ENCODE measurements at places on chromosomes 12 and 14.

DNA sequence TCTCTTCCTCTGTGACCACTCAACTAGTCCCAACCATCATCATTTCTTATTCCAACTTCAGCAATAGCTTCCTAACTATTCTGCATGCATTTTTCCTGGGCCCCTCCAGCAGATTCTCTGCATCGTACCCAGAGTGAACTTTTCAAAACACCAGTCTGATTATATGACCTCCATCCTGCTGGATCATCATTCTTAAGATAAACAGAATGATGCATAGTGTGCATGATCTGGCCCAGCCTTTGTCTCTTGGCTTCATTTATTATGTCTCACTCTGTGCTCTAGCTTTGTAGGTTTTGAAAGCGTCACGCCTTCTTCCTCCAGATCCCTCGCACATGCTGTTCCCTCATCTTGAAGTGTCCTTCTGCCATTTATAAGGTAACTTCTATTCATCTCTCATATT lies 46.3 kb upstream of the SLC38A4 start:
- no peak for DNase-seq

DNA sequence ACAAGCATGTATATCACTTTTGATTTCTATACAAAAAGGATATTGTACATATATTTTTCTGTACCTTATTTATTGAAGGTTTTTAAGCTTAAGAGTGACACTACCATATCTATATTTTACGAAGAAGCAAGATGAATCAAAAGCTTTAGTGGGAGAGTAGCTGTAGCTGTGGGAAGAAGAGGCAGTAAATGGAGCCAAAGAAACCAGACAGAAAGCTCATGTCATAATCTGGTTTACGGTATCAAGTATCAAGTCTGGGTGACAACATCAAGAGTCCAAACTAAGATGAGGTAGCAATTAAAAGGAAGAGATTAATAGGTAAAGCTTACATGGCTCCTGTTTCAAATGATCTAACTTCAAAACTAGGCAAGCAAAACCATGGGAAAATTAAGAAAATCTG lies 54.8 kb downstream of the CEP83 start:
- no peak for DNase-seq

- no peak for DNase-seq
Observed at GRCh38 chr12:77938301-77938700, 107.6 kb downstream of the NAV3 start.

GRCh38 chr14:90609376-90609775 lies 206.9 kb downstream of the TTC7B start:
- DNase-seq, result no peak

GRCh38 chr14:72961579-72962335 lies 35.5 kb downstream of the DCAF4 start:
- no peak for DNase-seq

- no peak for DNase-seq
Observed at GRCh38 chr12:26204612-26205289, 9.4 kb downstream of the SSPN start.

GRCh38 chr14:31395572-31396205 lies 24.7 kb downstream of the HEATR5A start:
- DNase-seq, result no peak

GRCh38 chr12:127909041-127909440 lies 357.9 kb upstream of the TMEM132C start:
- DNase-seq, result no peak

DNA sequence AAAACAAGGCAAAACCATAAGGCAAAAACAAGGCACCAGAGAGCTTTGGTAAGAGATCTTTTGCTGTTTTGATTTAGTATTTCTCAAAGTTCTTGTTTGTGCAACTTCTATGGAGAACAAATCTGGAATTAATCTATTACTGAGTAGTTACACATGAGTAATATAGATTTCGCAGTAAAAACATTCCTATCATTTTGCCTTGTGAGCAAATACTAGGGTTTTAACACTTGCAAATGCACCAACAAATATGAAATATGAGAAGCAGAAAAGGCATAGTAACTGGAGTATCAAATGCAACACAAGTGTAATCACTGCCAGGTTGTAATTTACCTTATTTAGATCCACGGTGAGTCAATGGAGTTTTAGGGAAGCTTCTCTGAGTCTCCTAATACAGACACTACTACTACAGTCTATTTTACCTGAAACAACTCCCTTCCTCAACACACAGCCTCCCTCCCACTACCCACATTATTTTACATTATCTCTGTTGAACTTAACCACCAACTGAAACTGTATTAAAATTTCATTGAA lies 324.1 kb downstream of the FLRT2 start:
- DNase-seq, result no peak

DNA sequence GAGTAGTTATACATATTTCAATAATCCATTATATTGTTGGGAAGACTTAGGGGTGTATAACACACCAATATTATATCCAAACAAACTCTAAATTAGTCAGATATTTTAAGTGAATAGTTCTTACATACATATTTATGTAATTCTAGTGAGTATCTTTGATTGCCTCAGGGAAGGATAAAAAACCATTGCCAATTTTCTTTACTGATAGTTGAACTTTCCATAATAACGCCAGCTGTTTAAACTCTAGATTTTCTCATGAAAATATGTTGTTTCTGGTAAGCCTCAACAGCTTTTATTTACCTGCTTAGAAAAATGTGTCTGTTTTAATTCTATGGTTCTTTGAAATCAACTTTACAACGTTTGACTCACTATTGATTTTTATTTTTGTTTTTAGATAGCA lies 959.6 kb upstream of the NOVA1 start:
- no peak for DNase-seq

DNA sequence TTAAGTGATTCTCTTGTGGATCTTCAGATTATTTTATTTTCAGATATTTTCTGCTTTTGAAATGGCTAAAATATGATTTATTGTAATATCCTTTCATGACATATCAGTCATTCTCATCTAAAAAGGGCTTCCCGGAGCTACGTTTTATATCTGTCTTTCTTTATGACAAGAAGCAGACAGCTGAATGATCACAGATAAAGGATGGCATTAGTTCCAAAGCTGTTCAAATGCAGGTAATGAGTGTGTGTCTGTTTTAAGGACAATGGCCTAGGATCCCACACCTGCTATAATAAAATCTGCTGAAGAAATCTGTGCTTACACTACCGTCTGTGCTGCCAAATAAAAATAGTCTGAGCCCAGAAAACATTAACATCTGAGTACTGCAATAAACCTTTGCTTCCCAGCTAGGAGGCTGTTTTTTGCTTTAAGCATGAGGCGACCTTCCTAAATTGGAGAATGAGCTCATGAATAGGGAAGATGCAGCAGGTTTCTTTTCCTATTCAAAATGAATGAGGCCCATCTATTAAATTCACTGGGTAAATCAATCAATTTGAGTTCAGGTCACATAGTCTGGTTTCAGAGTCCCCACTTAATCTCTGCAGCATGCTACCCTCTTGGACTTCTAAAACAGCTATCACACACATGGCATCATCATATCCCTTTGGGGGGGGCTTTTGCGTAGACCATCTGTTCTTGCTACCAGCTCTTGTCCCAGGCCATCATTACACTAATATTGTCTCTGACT lies 498.5 kb downstream of the NELL2 start:
- DNase-seq, result no peak

DNA sequence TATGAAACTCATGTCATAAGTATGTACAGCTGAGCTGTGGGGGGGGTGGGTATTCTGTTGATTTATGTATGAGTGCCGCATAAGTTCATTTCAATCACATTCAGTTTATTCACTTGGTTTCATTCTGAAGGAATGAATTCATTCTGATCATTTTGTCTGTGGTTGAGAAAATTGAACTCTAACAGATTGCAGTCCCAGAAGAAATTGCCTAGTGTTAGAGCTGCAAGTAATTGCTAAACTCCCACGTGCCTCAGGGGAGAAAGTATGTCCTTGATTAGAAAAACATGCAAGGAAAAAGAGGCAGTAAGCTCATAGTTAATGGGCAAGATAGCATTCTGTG lies 442.4 kb upstream of the MGAT4C start:
- DNase-seq, result no peak

- no peak for DNase-seq
Observed at GRCh38 chr14:42335918-42336317, 729.2 kb downstream of the LRFN5 start.

GRCh38 chr14:67501670-67502069 lies 13.1 kb upstream of the TMEM229B start:
- DNase-seq, result no peak

DNA sequence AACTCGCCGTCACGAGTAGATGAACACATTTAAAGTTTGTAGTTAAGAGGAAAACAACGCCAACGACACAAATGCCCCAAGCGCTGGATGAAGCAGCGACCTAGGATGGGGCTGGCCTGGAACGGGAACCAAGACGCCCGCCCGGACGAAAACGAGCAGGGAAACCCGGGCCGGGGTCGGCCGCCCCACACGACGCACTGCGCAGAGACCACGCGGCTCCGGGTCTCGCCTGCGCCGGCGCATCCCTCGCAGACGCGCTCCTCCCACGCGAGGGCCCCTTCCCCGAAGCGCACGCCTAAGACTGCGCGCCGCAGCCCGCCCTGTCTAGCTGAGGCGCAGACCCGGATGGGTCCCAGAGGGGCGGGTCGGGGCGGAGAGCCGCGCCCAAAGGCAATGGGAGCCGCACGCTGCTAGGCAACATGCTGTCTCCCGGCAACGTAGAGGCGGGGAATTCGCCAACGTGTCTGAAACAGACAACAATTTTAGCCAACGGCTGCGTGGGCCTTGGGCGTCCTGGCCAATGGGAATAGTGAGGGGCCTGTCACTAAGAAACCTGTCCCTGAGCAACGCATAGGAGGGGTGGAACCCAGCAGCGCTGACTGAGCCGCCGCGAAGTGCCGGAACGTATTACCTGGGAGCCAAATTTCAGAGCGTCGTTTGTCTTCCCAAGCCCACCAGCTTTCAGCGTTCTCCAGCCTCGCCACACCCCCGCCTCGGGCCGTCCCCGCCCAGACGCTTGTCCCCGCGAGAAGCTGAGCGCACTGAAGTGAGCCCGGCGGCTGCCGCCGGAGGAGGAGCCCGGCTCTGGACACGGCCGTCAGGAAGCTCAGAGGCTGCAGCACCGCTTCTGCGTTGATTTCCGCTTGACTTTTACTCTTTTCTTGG lies 21.0 kb upstream of the CHFR start:
- DNase-seq, result peak; percentile 90

DNA sequence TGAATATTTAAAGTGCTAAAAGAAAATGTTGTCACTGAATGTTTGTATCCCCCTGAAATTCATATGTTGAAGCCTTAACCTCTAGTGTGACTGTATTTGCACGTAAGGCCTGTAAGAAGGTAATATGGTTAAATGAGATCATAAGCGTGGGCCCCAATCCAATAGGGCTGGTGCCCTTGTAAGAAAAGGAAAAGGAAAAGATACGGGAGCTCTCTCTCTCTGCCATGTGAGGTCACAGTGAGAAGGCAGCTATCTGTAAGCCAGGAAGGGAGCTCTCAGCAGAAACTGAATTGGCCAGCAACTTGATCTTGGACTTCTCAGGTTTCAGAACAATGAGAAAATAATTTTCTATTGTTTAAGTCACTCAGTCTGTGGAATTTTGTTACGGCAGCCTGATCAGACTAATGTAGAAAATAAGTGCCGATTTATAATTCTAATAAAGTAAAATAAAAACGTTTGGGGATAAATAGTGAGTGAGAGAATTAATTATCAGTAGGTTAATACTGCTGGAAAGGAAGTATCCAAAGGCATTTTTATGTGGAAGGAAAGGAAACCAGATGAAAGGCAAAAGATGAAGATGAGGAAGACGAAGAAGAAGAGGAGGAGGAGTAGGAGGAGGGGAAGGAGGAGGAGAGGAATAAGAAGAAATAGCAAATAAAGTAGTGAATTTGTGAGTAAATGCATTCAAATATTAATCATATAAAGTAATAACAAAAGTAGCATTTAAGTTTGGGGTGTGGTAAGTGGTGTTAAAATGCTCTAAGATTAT lies 188.5 kb upstream of the KRR1 start:
- no peak for DNase-seq

- DNase-seq, result no peak
Observed at GRCh38 chr12:126644236-126645020, 1579.2 kb downstream of the AACS start.

DNA sequence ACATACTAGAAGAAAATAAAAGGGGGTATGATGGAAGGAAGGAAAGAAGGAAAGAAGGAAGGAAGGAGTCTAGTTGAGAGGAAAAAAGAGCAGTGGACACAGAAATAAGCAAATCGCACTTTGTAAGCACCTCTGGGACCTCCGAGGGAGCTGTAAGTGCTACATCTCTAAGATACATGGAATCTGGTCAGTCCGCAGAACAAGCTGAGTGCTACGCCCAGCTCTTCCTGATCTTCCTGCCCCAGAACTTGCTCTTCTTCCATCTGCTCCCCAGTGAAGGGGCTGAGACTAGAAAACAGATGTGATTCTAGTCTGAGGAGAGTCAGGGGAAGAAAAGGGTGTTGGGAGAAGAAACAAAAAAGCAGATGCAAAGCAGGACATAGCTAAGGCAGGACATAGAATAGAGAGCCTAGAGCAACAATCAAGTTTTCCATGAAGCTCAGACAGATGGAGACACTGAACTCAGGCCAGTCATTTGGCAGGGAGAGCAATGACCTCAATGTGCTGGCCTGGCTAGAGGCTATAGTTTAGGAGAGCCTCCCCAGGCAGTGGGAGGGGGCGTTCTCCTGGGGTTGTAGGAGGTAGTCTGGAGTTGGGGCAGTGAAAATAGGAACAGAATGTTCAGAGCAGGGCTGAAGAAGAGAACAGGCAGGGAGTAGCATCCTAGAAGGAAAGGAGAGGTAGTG lies 1.7 kb upstream of the MFAP5 start:
- DNase-seq, result no peak

- no peak for DNase-seq
Observed at GRCh38 chr14:105901226-105901625, 374.8 kb downstream of the TMEM121 start.

DNA sequence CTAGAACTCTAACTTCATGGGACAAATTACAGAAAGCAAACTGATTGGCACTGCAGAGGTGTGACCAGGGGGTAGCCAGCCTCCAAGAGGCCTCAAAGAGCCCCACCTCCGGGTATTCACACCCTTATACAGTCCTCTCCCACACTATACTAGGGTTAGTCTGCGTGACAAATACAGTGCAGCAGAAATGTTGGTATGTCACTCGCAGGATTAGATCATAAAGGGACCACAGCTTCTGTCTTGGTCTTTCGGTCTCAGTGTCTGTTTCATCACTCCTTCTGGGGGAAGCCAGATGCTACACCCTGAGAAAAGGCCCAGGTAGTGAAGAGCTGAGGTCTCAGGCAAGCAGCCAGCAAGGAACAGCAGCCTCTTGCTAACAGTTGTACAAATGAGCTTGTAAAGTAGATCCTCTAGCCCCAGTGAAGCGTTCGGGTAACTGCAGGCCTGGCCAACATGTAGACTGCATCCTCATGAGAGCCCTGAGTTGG lies 68.9 kb upstream of the SAV1 start:
- DNase-seq, result no peak

DNA sequence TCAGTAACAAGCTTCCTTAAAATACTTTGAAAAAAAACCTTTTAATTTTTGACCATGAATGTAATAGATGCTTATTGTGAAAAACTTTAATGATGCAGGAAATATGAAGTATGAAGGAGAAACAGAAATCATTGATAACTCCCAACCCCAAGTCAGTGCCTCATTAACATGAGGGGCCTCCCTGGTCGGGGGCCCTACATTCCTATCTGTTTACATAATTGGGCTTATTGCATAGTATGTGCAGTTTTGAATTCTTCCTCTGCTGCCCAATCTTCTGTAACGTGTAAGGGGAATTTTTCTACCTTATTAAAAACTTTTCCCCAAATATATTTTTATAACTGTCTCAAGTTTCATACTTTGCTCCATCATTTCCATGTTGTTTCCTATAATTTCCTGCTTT lies 63.0 kb downstream of the SLC25A47 start:
- DNase-seq, result no peak

GRCh38 chr14:78448164-78449094 lies 278.3 kb downstream of the NRXN3 start:
- no peak for DNase-seq
